Stimulated activated CD4-positive, alpha-beta T cell treated with anti-CD3 and anti-CD28 coated beads, Interleukin-4, amount 100 ng/mL, for 24 hours (primary cell): ENCODE measurements at places on chromosomes 12 and 14.

- DNase-seq, result no peak
These were observed 68.5 kb downstream of the BHLHE41 start for GRCh38 chr12:26056335-26056734.

GRCh38 chr12:26790645-26790994 is 42.4 kb downstream of the ITPR2 start:
- DNase-seq, result no peak

GRCh38 chr12:131867891-131868675 is 26.3 kb upstream of the ULK1 start:
- no peak for DNase-seq

GRCh38 chr12:96473394-96474093 is 15.8 kb upstream of the CFAP54 start:
- no peak for DNase-seq

- DNase-seq, result no peak
These were observed 31.1 kb downstream of the RMST start for GRCh38 chr12:97493731-97494130.
